Stimulated activated CD4-positive, alpha-beta T cell treated with anti-CD3 and anti-CD28 coated beads, Interleukin-4, amount 100 ng/mL, for 48 hours (primary cell): ENCODE measurements at places on chromosomes 13 and 19.

- DNase-seq, result no peak
These were observed 434.1 kb downstream of the ZNF536 start for GRCh38 chr19:30806311-30806710.

DNA sequence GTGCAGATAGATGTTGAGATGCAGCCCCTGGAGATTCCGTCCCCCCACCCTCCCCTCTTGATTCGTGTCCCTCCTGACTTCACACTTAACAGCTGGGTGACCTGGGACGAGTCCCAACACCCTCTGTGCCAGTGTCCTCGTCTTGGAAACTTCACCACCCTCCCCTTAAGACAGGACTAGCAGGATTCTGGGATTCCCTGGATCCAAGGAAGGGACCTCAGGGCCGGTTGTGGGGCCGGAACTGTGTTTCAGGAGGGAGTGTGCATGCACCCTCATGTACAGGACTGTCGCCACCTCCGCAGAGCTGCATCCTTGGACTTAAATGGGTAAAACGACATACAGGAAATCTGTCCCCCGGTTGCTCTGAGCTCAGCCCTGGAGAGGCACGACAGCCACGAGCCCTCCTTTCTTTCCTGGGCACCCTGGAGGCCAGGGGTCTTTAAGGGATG is 990 bp downstream of the MYO9B start:
- DNase-seq, result no peak

GRCh38 chr13:102770435-102770834 is 3.2 kb downstream of the TEX30 start:
- DNase-seq, result no peak

DNA sequence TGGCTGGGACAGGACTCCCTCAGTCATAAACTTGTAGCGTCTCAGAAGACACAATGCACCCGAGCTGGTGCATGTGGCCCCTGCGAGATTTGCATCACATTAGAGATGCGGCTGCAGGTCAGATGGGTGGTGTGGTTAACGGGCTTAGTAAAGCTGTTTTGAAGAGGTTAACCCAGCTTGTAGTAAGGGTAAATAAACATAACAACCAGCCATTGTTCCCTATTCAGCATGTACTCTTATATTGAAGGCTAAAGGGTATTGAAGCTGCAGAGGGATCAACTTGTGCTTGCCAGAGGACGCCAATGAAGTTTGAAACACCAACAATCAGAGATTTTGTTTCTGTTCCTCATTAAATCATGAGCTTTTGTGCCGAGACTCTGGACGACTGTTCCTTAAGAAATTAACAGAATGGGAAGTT is 79.4 kb downstream of the ZIC5 start:
- DNase-seq, result no peak

GRCh38 chr13:49370371-49370770 is 73.5 kb downstream of the CAB39L start:
- DNase-seq, result no peak

DNA sequence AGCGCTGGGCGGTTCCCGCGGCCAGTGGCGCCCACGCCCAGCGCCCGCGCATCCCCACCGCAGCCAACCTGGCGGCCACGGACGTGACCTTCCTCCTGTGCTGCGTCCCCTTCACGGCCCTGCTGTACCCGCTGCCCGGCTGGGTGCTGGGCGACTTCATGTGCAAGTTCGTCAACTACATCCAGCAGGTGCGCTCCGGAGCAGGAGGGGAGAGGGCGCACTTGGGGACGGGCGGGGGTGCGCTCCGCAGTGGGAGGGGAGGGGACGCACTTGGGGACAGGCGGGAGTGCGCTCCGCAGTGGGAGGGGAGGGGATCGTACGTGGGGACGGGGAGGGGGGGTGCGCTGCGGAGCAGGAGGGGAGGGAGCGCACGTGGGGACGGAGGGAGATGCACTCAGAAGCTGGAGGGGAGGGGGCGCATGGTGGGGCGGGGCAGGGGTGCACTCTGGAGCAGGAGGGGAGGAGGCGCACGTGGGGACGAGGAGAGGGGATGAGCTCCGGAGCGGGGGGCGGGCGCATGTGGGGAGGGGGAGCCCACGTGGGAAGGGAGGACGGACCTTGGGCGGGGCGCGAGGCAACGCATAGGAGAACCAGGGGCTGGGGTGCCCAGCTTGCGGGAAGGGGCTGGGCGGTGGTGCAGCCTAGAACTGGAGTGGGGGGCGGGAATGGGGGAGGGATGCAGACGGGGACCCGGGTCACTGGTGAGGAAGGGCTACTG is 1.5 kb downstream of the KISS1R start:
- no peak for DNase-seq

- DNase-seq, result no peak
These were observed 7.3 kb upstream of the TYROBP start for GRCh38 chr19:35915443-35915842.

DNA sequence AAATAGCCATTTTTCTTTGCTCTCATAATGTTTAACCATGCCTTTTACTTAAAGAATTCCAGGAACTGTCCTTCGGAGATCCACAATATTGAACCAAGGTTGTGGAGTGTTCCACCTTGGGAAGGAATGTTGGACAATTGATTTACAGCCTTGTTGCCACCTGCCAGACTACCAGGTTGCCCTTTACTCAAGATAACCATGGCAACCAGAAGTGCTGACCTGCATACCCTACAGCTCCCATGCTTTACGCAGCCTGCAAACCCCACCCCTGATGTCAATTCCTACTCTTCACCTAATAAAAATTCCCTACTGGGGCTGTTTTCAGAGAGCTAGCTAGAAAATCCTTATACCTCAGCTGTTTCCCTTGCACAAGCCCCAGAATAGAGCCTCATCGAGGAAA is 151.0 kb upstream of the RXFP2 start:
- DNase-seq, result no peak

GRCh38 chr13:99656844-99657381 is 155.6 kb downstream of the TM9SF2 start:
- no peak for DNase-seq
